ENCODE measurements at places on chromosomes 1 and 21.
A peak's percentile ranks its signal among the peaks of the same experiment; 100 is the strongest.

GRCh38 chr1:3347257-3348020 lies 107.0 kb upstream of the ARHGEF16 start:
- no peak for DNase-seq

DNA sequence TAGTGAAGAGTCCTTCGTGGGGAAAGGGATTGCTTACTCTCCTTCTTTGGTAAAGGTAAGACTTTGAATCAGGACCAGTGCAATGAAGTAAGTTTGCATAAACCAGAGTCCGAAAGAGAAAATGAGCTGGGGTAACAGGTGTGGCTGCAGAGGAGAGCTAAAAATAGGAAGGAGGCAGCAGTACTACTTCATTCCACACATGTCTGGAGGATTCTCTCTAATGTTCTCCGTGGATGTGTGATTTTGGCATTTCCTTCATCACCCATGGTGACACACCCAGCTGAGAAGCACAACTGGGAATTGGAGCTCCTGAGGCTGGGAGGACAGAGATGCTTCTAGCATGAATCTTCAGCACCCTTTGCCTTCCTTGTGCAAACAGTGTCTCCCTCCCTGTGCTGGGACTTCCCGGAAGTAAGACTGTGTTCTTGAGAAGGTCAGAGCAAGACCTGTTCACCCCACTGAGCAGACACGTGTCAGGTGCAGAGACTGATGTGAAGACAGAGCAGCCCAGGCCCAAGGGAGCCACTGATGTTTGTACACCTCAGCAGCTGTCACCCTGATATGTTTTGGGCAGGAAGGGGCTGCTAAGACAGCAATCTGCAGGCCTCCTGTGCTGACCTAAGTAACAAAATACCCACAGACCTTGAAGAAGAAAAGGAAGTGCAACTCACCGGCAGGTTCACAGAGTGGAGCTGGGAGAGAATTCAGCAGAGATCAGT lies 13.3 kb downstream of the FCRL1 start:
- DNase-seq: no peak

DNA sequence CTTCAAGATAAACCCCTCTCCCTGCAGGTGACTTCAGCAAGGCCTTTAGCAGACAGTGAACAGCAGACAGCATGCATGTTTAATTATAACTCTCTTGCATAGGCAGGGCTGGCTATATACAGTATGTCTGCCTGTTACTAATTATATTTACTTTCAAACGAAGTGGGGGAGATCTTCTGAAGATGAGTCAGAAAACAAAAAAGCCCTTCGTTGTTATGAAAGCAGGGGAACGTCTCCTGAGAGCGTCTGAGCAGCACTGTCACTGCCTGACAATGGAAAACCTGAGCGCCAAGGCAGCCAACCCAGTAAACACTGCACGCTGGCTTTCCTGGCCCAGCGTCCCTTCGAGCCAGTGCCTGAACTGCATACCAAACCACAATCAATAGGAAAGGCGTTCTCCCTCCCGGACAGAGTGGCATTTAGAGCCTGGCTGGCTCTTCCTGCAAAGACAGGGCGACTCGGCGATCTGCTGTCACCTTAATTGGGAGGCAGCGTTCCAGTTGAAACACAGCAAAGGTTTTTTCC lies 54.1 kb downstream of the TOMM20 start:
- peak; percentile 87 for DNase-seq

DNA sequence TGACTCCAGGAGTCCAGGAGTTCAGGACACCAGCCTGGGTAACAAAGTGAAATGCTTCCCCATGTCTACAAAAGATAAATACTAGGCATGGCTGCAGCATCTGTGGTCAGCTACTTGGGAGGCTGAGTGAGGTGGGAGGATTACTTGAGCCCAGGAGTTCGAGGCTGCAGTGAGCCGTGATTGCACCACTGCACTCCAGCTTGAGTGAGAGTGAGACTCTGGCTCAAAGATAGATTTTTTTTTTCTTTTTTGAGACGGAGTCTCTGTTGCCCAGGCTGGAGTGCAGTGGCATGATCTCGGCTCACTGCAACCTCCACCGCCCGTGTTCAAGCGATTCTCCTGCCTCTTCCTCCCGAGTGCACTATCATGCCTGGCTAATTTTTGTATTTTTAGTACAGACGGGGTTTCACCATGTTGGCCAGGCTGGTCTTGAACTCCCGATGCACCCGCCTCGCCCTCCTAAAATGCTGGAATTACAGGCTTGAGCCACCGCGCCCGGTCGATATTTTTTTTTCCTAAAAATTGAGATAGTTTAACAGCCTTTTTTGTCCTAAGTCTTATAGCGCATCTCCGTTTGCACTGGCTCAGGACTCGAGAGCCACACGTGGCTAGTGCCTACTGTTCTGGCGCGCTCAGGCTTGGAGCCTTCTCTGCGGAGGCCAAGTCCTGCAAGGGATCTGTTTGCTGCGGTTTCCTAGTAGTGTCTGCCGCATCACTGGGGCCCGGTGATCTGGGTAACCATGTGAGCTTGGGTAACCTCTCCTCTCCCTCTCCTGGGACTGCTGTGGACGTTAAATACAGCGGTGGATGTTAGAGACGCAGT lies 1.0 kb upstream of the MFN2 start:
- DNase-seq: peak; percentile 18

DNA sequence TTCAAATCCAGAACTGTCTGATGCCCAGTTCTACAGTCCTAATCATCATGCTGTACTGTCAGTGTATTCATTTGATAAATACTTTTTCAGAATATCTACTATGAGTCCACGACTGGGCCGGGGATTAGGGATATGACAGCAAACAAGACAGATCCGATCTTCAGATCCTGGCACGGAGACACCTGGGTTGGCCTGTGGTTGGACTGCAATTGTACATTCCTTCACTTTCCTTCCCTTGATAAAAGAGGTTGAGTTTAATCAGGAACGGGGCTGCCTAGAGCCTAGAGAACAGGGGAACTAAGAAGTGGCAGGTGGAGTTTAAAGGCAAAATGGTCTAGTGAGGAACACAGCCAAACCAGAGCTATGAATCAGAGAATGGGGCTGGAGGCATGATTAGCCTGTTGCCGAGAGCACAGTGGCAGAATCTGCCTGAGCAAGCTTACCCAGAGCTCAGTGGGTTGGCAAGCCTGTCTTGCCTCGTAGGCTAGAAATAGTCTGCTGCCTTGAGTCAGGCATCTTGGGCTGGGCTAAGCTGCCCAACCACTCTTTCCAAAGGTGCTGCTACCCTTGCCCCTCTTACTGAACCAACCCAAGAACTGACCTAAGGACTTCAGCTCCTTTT lies 38.1 kb upstream of the PTCH2 start:
- DNase-seq: peak; percentile 96

DNA sequence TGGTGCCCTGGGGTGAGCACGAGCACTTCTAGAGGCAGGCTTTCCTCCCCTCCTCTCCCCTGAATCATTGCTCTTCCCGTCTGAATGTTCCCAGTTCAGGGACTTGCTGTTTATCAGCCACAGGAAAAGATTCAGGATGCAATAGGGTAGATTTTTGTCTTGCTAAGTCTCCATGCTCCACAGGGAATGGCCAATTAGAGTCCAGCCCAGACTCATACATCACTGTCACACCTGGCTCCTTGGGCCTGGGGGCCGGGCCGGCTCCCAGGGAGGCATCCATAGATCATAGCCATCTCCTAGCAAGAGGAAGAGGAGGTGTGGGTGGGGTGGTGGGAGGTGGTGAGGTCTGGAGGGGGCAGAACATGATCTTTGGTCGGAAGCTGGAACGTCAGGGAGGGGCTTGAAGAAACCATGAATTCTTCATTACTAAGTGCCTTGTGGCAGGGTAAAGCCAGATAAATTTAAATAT lies 83.4 kb downstream of the LRRN2 start:
- DNase-seq: no peak

All from amniotic epithelial cell (primary cell).